ENCODE measurements at places on chromosomes 13 and 19. TPM values are rescaled to one million over a fixed set of nuclear protein-coding genes. Genes with fewer than 3 reads are reported as not detected.

DNA sequence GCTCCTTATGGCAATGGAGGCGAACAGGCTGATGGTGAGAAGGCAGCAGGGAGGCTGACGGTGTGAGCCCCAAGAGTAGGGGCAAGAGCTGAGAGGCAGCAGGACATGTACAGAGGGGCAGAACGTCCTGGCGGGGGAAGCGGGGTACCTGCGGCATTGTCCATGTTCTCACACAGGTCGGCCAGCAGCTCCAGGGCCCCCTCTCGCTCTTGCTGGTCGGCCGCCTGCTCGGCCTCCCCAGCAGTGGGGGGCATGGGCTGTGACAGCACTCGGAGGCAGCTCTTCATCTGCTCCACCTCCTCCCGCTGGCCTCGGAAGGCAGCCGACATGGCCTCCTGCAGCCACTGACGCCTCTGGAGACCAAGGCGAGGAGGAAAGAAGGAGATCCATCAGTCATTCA is 2.4 kb downstream of the HSPBP1 start:
- H3K4me3 ChIP-seq: no peak overlapping the region
- no peak for DNase-seq
- peaks cover 25% of the 10 kb centered on the region for H3K36me3 ChIP-seq
- peaks cover 2% of the 10 kb centered on the region for H3K4me1 ChIP-seq
- no peak overlapping the region for H3K27ac ChIP-seq

GRCh38 chr13:45781553-45782326 is 69.8 kb downstream of the SIAH3 start:
- H3K27ac ChIP-seq: no peak overlapping the region
- no peak overlapping the region for H3K4me3 ChIP-seq
- DNase-seq: no peak
- peaks cover 3% of the 10 kb centered on the region for H3K4me1 ChIP-seq
- H3K36me3 ChIP-seq: no peaks in the 10 kb centered on the region
- no peaks in the 10 kb centered on the region for H3K27me3 ChIP-seq

- H3K27me3 ChIP-seq: no peaks in the 10 kb centered on the region
- no peaks in the 10 kb centered on the region for H3K4me1 ChIP-seq
- H3K4me3 ChIP-seq: no peak overlapping the region
Measured at GRCh38 chr13:88217883-88218282, 546.7 kb downstream of the SLITRK5 start.

The ICAM5 gene
- total RNA-seq: 0.37 TPM

DNA sequence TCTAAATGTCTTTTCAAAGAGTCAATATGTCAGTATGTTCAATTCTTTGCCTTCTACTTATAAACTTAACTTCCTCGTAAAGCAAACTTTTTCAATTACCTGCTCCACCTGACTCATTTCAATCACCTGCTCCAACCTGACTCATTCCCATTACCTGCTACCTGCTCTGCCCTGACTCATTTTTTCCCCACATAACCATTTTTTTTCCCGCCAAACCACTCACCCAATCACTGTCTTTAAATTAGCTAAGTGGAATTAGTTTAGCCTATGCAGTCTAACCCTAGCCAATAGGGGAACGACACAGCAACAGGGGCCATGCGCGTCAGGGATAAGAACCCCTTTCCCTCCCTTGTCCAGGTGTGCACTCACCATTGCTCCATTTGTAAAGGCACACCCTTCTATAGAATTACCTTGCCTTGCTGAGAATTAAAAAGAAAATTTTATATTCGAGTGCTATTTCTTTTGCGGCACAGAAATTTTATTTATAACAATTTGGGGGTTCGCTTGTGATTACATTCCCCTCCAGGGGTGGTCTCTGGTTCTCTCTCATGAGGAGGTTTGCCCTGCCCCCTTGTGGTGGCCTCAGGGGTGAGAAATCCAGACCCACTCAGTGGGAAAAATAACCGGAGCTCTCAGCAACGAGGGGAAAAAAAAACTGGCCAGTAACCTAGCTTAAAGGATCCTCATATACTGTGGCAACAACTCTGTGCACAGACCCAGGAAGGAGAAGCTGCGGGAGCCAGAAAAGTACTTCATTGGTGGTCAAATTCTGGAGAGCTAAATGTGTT is 193.1 kb downstream of the ZNF486 start:
- H3K4me1 ChIP-seq: peaks cover 1% of the 10 kb centered on the region
- H3K36me3 ChIP-seq: peaks cover 28% of the 10 kb centered on the region
- H3K4me3 ChIP-seq: peak overlapping the region; percentile 48
- no peaks in the 10 kb centered on the region for H3K27me3 ChIP-seq

DNA sequence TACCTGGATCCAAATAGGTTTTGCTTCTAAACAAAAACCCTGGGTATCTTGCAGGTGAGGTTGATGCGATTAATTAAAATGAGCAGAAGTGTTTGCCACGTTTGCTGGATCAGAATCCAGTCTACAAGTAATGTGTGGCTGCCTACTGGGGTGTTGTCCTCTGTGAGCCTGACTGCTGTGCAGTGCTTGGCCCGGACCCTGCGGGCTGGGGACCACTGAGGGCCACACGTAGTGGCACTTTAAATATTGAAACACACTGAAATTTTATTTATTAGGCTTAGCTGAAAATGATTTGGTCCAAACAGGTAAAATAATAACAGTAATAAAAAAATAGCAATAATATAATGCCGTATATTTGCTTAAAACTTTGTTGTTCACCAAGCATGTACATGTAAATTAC is 338.0 kb downstream of the MYO16 start:
- no peak overlapping the region for H3K4me3 ChIP-seq
- no peak for DNase-seq
- no peaks in the 10 kb centered on the region for H3K4me1 ChIP-seq
- H3K27me3 ChIP-seq: no peaks in the 10 kb centered on the region
- H3K36me3 ChIP-seq: no peaks in the 10 kb centered on the region

The CPB2 gene
- not detected for total RNA-seq

GRCh38 chr19:10809651-10810285 is 26.2 kb downstream of the TMED1 start:
- no peak overlapping the region for H3K27ac ChIP-seq
- no peaks in the 10 kb centered on the region for H3K4me1 ChIP-seq
- H3K4me3 ChIP-seq: no peak overlapping the region
- DNase-seq: no peak

The TEX29 gene
- 0.69 TPM for total RNA-seq

GRCh38 chr19:40797963-40798682 is 868 bp upstream of the EGLN2 start:
- peak; percentile 94 for DNase-seq
- peak overlapping the region; percentile 89 for H3K4me3 ChIP-seq
- H3K4me1 ChIP-seq: peaks cover 17% of the 10 kb centered on the region
- no peaks in the 10 kb centered on the region for H3K27me3 ChIP-seq

DNA sequence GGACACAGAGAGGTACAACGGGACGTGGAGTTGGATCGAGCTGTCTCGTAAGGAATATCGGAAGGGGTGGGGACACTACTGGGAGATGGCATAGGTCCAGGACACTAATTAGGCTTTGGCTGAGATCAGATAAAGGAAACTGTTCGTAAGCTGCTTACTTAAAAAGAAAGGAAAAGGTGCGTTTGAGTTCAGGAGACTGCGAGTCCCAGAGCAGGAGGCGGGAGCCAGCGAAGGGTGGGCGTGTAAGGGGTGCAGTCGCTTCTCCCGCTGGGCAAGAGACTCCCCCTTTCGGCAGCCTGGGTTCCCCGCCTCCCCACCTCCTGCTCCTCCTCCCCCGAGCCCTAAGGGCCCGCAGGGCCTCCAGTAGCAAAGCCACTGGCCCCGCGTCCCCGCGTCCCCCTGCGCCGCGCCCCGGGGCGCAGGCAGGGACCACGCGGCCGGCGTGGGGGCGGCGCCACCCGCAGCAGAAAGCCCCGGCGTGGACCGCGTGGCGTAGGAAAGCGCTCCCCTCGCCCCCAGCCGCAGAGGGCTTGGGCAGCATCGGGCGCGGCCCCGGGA is 547 bp downstream of the ABCC4 start:
- peaks cover 5% of the 10 kb centered on the region for H3K4me1 ChIP-seq
- H3K4me3 ChIP-seq: peak overlapping the region; percentile 85
- peaks cover 10% of the 10 kb centered on the region for H3K27me3 ChIP-seq
- no peak overlapping the region for H3K27ac ChIP-seq
- H3K36me3 ChIP-seq: peaks cover 10% of the 10 kb centered on the region

DNA sequence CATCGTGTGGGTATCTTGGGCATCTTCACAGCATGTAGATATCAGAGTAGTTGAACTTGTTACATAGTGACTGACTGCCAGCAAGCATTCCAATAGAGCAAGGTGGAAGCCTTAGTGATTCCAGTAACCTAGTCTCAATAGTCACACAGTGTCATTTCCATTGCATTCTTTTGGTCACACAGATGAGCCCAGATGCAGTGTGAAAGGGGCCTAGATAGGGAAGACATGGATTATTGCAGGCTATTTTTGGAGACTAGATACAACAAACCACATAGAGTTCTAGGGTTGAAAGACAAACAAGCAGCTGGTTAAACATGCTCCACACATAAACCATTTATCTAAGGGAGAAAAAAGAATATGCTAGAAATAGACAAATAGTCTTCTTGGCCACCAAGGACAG is 553.5 kb downstream of the DCT start:
- no peaks in the 10 kb centered on the region for H3K4me1 ChIP-seq
- no peak overlapping the region for H3K27ac ChIP-seq
- H3K27me3 ChIP-seq: no peaks in the 10 kb centered on the region
- H3K4me3 ChIP-seq: no peak overlapping the region

- H3K36me3 ChIP-seq: peaks cover 54% of the 10 kb centered on the region
- peak overlapping the region; percentile 93 for H3K4me3 ChIP-seq
- no peaks in the 10 kb centered on the region for H3K27me3 ChIP-seq
Measured at GRCh38 chr19:57633832-57634131, 814 bp downstream of the ZNF211 start.

The FGF22 gene
- total RNA-seq: not detected

DNA sequence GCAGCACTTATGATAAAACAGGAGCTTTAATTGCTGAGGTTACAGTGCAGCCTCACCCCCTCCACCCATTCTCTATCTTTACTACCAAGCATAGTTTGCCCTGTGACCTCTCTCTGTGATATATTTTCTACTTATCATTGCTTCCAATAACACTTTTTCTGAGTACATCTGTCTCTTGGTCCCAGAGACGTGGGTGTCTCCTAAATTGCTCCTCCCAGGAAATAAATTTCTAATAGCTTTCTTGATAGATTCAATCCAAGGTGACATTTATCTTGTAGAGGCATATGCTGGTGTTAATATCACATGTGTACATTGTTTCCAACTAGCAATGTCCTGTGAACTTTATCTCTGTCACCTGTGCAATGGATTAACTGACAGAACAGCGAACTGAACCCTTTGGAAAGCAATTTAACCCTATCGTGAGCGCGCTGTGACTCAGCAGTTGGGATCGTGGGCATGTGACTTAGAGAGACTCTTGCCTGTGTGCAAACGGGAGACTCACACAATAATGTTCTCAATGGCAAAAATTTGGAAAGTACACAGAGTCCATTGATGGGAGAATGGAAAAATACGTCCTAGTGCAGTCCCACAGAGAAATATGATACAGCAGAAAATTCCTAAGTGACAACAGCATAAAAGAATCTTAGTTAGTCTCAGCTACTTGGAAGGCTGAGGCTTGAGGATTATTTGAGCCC is 7.0 kb upstream of the MAP2K2 start:
- no peak overlapping the region for H3K4me3 ChIP-seq
- no peak overlapping the region for H3K27ac ChIP-seq
- no peaks in the 10 kb centered on the region for H3K4me1 ChIP-seq

- no peak for DNase-seq
- H3K36me3 ChIP-seq: no peaks in the 10 kb centered on the region
- H3K4me1 ChIP-seq: no peaks in the 10 kb centered on the region
- peak overlapping the region; percentile 29 for H3K27ac ChIP-seq
- H3K4me3 ChIP-seq: no peak overlapping the region
Measured at GRCh38 chr13:74325106-74325505, 190.9 kb upstream of the KLF12 start.

The MIA gene
- not detected for total RNA-seq

GRCh38 chr13:67069117-67069767 is 160.9 kb downstream of the PCDH9 start:
- no peak overlapping the region for H3K4me3 ChIP-seq
- peak; percentile 52 for DNase-seq
- peaks cover 3% of the 10 kb centered on the region for H3K4me1 ChIP-seq
- H3K27me3 ChIP-seq: peaks cover 13% of the 10 kb centered on the region
- H3K27ac ChIP-seq: no peak overlapping the region

- H3K27me3 ChIP-seq: no peaks in the 10 kb centered on the region
- H3K27ac ChIP-seq: no peak overlapping the region
- H3K4me1 ChIP-seq: no peaks in the 10 kb centered on the region
Measured at GRCh38 chr13:29519921-29520320, 75.6 kb downstream of the SLC7A1 start.

The DENND1C gene
- total RNA-seq: 14.9 TPM

DNA sequence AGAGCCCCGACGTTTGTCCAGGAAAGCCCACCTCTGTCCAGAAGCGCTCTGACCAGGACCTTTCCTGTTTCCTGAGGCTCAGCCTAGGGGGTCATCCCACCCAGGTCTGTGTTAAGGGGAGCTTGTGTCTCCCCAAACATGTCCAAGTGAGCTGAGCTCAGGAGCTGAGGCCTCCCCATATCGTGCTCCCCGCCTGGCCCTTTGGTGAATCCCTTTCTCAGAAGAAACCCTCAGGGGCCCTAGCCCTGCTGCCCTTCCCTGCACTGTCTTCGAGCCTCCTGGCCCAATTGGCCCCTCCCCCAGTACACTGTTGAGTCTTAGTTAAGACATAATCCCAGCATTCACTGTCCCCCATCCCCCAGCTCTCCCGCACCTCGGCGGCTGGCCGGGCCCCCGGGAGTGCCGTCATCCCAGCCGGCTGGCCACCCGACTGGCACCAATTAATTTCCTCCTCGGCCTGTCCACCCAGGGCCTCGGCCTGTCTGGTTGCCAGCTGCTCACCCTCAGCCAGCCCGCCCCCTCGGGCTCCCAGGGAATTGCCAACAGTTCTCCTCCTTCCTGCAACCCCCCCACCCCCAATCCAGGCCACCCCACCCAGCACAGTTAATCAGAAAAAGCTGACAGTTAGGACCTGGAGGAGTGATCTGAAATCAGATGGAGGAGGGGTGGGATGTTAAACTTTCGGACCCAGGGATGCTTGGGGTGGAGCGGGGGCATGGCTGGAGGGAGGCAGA is 13.6 kb downstream of the IER2 start:
- no peaks in the 10 kb centered on the region for H3K27me3 ChIP-seq
- peak overlapping the region; percentile 83 for H3K4me3 ChIP-seq
- DNase-seq: peak; percentile 94
- peaks cover 10% of the 10 kb centered on the region for H3K4me1 ChIP-seq
- peak overlapping the region; percentile 97 for H3K27ac ChIP-seq

- H3K4me1 ChIP-seq: peaks cover 10% of the 10 kb centered on the region
- H3K27me3 ChIP-seq: peaks cover 2% of the 10 kb centered on the region
- no peak overlapping the region for H3K27ac ChIP-seq
- no peaks in the 10 kb centered on the region for H3K36me3 ChIP-seq
- no peak overlapping the region for H3K4me3 ChIP-seq
Measured at GRCh38 chr13:25908366-25908765, 143.4 kb downstream of the SHISA2 start.

The RASAL3 gene
- not detected for total RNA-seq

The TYROBP gene
- total RNA-seq: not detected

GRCh38 chr13:22357132-22357531 is 686.3 kb downstream of the FGF9 start:
- H3K36me3 ChIP-seq: no peaks in the 10 kb centered on the region
- H3K27ac ChIP-seq: no peak overlapping the region

The NCCRP1 gene
- 0.61 TPM for total RNA-seq

- no peak overlapping the region for H3K4me3 ChIP-seq
- no peaks in the 10 kb centered on the region for H3K36me3 ChIP-seq
- no peak overlapping the region for H3K27ac ChIP-seq
- DNase-seq: no peak
Measured at GRCh38 chr13:108657519-108657918, 28.1 kb downstream of the MYO16 start.

The BEST2 gene
- total RNA-seq: 0.61 TPM
